ENCODE measurements at places on chromosomes 12 and 14. TPM values are rescaled to one million over a fixed set of nuclear protein-coding genes. Genes with fewer than 3 reads are reported as not detected.

DNA sequence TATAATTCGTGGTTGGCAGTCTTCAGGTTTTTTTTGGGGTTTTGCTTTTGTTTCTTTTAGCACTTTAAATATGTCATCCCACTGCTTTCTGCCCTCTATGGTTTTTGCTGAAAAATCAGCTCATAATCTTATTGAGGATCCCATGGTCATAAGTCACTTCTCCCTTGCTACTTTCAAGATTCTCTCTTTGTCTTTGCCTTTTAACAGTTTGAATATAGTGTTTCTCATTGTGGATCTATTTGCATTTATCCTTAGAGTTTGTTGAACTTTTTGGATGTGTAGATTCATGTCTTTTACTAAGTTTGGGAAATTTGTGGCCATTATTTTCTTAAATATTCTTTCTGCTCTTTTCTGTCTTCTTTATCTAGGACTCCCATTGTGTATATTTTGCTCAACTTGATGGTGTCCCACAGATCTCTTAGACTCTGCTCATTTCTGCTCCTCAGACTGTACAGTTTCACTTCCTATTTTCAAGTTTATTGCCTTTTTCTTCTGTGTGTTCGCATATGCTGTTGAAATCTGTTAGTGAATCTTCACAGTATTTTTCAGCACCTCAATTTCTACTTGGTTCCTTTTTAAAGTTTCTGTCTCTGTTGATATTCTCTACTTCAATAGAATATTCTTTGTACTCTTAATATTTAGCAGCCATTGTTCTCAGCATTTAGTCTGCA, 70.8 kb downstream of the WNK1 start:
- DNase-seq, result no peak

DNA sequence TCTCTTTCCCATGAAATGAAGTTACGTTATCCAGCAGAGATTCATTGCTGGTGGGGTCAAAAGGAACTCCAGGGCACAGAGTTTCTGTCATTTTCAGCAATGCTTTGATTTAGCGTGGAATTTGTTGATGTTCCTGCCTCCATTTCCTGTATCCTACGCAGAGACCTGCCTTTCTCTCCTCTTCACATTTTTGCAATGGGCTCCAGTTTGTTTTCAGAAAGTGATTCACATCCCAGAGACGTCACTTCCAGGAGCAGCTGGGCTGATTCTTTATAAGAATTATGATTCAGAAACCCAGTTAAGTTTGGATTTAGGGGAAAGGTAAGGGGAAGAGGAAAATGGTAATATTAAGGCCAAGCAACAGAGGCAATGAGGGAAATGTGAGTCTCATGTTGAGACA, 11.6 kb downstream of the RNASE10 start:
- DNase-seq, result peak; percentile 83

- DNase-seq, result peak; percentile 72
Measured at GRCh38 chr12:61385771-61386170, 874.4 kb upstream of the USP15 start.

DNA sequence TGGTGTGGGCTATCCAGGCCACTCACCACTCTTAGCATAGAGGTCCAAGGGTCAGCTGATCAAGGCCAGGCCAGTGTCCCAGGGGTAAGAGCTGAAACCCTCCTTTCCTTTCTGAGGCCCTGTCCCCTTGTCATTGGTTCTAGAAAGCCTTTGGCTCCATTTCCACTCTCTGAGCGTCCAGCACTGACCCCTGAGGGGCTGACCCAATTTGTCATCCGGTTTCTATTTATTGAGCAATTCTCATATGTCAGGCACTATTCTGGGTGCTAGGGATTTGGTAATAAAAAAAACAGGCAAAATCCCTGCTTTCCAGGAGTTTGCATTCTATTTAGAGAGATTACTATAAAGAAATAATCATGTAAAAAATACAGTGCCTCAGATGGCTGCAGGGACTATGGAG, 3.4 kb downstream of the KRT77 start:
- no peak for DNase-seq

Gene SUDS3
- 32.9 TPM for total RNA-seq

Gene LACRT
- total RNA-seq, result not detected

Gene OTOGL
- under 0.01 TPM for total RNA-seq

Gene NEMP1
- total RNA-seq, result 5.2 TPM
